ENCODE measurements at places on chromosomes 11 and 22.

GRCh38 chr11:57406337-57406904 lies 16.0 kb upstream of the PRG2 start:
- no peak for DNase-seq

DNA sequence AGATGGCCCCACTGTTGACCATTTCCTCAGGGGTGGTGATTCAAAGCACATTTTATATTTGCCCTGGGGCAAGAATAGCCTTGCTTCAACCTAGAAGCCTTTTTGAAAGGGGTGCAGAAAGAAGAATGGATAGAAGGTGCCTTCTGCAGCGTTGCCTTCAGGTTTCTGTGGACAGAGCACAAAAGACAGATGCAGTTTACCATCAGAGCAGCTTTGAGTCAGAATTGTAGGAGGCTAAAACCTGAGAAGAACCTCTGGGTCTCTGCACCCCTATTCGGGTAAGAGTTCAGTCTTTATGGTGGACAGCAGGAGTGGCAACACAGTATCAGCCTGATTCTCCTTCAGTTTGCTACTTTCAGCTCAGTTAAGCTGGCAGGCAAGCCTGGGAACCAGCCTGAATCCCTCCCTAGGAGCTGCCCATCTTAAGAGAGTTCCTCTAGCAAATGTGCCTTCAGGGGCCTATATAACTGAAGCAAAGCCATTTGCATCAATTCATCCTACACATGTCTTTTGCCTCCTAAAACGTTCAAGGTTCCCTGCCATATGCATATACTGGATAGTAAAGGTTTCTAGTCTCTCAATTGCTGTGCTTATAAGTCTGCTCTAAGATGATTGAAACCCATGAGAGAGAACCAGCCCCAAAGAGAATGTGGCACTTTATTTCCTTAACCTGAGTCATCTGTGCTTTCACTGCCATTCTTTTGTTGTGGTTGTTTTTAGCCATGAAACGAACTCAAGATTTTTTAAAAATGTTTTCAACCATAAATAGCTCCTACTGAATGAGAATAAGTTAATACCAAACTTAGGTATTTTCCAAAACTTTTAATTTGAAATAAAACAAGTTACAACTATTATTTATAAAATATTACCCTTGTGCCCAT lies 123.0 kb downstream of the TRIM44 start:
- no peak for DNase-seq

DNA sequence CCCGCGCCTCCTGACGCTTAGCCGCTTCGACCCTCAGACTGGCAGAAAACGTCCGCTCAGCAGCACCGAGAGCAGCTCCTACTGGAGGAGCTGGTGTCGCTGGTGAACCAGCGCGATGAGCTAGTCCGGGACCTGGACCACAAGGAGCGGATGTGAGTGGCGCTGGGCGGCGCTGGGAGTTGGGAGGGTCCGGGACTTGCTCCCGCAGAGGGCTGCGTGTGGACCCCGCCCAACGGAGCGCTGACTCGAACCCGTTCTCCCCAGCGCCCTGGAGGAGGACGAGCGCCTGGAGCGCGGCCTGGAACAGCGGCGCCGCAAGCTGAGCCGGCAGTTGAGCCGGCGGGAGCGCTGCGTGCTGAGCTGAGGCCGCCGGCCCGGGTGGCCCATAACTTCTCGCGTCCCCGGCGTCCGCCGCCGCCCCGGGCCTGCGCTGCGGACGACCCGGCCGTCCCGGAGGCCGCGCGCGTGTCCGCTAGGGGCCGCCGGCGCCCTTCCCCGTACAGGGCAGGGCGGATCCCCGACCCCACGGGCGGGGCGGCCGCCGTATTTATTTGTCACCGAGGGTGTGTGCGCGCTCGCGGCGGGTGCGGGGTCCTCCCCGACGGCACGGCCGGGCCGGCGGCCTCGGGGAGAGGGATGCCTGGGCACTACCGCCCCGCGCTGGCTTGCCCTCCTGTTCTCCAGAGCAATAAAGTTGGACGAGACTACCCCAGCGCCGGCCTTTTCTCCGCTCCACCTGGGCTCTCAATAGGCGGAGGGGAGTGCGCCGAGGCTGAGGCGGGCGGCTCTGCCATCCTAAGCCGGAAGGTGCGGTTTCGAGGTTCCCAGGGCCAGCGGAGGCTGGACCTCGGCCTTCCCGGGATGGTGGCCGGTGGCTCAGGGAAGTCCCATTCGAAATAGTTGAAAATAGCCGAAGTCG lies 3.4 kb downstream of the KCNK7 start:
- DNase-seq = no peak

DNA sequence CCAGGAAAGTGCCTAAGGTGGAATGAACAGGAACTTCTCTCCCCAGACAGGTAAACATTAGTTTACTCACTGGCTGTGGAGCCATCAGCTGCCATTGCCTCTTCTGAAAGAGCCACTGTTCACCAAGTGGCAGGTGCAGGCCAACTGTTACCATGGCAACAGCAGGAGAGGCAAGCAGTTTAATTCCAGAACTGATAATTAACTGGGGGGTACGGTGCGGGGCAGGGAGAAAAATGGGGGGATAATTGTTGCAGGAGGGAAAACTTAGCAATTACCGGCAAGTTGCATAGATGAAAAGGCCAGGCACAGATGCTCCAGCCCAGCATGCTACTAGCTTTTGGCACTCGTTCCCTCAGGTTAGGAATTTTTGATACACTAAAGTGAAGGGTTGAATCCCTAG lies 85.1 kb downstream of the TRIM44 start:
- no peak for DNase-seq
